Colonic mucosa (tissue), 4 donors: ENCODE measurements at places on chromosomes 5 and 9. TPM values are rescaled to one million over a fixed set of nuclear protein-coding genes. Genes with fewer than 3 reads are reported as not detected.

DNA sequence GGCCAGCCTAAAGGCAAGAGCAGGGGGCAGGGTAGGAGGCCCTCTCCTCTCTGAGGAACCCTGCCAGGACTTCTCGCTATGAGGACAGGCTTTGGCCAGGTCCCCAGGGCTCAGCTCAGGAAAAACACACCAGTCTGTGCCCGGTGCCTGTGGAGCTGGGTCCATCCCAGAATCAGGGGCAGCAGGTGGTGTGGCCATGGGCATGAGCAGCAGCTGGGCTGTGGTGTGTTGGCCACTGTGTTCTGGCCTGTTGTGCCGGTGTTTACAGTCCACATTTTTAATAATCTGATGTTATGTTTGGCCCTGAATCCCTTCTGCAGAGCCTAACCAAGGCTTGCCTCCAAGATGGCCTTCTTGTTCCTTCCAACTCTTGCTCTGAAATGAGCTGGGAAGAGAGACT, 77.0 kb downstream of the FGF18 start:
- no peak for DNase-seq

DNA sequence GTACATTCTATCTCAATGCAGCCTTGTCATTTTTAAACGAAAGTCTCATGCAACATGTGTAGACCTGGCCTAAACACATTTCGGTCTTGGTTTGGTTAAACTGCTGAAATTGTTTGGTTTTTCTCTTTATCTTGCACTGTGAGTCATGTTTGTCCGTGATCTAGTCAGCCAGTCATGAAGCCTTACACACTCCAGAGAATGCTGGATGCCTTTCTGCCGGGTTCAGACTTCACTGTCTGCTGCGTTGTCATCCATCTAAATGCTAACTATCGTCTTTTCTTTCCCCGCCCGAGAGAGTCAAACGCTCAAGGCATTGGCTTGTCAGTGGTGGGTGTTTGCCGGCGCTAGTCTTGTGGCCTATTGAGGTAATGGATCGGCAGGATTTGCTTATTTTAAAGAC, 1194.6 kb upstream of the WWC1 start:
- no peak for DNase-seq

The PCDHGB2 gene
- 0.47 TPM for total RNA-seq

The KIAA1958 gene
- total RNA-seq = 9.0 TPM
